ENCODE measurements at places on chromosomes 16 and 17. TPM values are rescaled to one million over a fixed set of nuclear protein-coding genes. Genes with fewer than 3 reads are reported as not detected.

ANKRD40CL gene
- not detected for total RNA-seq

SOST gene
- not detected for total RNA-seq

DNA sequence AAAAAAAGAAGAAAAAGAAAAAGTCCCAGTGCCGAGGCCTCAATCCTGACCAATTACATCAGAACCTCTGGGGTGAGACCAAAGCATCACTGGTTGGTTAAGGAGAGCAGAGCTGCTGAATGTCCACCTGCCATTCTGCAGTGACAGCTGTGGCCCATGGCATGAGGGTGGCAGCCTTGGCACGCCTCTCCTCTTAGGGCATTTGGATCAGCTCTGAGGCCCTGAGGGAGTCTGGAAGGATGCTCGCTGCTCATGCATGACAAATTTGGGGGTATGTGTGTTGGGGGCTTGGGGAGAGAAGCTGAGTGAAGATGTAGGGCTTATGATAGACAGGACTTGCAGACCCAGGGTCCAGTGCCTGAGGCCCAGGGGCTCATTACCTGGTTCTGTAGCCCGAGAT, 26.3 kb downstream of the MYLK3 start:
- DNase-seq, result no peak

DNA sequence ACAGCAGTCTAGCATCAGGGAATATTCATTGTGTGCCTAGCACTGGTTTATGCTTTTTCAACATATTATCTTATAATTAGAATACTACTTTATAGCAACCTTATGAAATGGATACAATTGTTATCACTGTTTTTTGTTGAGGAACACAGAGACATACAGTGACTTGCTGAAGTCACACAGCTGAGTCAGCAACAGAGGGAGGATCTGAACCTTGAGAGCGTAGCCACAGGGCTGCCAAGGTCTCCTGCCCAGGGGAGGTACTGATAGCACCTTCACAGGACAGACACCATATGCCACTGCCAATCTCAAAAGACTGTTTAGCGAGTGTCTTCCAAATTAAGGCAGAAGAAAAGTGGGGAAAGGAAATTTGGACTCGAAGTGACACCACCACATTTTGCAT, 63.0 kb downstream of the GTF3C1 start:
- DNase-seq, result no peak

DNA sequence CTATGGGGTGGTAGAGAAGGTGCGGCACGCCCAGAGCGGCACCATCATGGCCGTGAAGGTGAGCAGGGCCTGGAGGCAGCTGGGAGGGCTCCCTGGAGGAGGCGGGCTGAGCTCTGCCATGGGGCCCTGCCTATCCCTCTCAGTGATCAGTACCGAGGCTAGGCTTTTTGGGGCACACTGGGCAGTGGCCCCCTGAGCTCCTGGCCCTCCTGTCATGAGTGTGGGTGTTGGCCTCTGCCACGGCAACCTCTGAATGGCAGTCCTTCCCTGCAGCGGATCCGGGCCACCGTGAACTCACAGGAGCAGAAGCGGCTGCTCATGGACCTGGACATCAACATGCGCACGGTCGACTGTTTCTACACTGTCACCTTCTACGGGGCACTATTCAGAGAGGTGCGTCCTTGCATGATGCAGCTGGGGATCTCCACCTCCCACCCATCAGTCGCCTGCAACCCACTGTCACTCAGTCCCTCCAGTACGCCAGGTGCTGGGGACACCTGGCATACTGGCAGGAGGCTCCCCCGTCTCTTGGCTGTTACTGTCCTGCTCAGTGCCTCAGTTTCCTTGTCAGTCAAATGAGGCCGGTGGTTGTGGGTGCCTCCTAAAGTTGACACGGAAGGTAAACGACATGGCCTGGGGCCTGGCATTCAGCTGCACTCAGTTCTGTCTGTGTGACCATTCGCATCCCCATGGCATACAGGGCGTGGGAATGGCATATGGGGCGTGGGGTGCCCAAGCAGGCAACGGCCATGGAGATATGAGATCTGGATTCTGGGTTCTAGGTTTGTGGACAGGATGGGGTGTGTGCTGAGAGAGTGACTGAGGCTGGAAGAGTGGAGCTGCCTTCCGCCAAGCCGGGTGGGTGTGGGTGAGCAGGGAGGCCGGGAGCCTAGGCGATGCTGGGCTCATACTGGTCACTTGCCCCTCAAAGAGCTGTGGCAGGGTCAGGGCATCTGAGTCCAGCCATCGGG, 16.4 kb downstream of the MAP2K3 start:
- DNase-seq, result peak; percentile 80

- DNase-seq, result no peak
These were observed 14.3 kb downstream of the TMEM100 start for GRCh38 chr17:55708175-55708974.

DNA sequence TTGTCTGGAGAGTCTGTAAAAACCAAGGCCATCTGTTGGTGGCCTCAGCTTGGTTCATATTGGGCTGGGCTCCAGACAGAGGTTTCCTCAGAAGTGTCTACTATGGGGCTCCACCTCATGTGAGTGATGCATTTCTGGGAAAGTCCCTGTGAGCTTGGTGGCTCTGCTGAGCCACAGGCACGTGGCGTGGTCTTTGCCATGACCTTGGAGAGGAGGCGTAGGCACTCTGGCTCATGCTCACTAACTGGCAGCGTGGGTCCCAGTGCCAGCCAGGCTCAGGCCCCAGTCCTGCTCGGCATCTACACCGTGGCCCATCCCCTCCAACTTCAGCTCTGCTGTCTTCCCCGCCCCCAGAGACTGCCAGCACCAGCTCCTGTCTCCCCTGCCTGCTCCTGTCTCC, 10.7 kb upstream of the SMTNL2 start:
- no peak for DNase-seq

DNA sequence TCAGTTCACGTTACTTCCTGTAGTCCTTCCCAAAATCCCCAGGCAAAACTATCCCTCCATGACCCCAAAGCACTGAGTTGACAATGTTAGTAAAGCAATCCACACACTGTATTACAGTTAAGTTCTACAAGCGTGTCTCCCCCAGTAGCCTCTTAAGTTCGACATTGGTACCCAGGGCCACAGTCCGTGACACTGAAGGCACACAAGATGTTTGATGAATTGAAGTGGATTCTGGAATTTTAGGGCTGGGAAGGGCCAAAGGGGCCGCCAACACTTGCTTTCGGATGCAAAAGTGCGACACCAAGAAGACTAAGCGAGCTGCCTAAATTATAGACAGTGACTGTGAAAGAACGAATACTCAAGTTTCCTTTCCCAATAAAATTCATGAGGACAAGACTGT, 1.5 kb downstream of the VPS35 start:
- DNase-seq, result no peak

GRCh38 chr17:11618861-11619566, 20.7 kb downstream of the DNAH9 start:
- DNase-seq, result no peak

All from posterior vena cava (tissue), 2 donors.